ENCODE measurements at places on chromosomes 5 and 9. TPM values are rescaled to one million over a fixed set of nuclear protein-coding genes. Genes with fewer than 3 reads are reported as not detected.

The NR6A1 gene
- 9.9 TPM for total RNA-seq

DNA sequence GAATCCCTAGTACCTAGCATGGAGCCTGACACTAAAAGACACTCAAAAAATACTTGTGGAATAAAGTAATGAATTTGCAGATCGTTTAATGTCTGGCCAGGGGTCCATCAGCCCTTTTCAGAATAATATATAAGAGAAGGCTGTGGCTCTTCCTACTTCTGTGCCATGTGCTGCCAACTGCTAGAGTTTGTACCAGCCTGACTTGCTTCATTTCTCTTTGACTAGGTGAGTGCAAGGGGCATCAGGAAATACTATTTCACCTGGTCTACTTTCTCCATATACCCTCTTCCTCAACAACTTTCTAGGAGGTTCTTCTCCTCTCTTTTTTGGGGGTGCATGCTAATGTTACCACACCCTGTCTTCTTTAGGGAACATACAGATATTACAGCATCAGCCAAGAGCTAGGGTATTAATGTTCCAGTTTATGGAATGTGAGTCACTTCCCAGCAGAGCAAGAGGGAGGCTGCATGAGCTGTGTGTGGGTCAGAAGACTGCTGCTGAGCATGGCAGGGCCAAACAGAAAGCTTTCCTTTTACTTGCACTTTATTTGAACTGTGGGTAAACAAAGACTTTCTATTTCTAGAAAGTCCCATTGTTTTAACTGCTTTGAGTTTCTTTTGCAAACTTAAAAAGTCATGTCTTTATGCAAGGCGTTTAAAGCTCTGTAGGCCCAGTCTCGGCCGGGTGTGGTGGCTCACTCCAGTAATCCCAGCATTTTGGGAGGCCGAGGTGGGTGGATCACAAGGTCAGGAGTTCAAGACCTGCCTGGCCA, 158.9 kb downstream of the ADAMTSL1 start:
- no peak for DNase-seq

GRCh38 chr5:14512574-14512973, 69.0 kb upstream of the OTULINL start:
- DNase-seq: no peak

DNA sequence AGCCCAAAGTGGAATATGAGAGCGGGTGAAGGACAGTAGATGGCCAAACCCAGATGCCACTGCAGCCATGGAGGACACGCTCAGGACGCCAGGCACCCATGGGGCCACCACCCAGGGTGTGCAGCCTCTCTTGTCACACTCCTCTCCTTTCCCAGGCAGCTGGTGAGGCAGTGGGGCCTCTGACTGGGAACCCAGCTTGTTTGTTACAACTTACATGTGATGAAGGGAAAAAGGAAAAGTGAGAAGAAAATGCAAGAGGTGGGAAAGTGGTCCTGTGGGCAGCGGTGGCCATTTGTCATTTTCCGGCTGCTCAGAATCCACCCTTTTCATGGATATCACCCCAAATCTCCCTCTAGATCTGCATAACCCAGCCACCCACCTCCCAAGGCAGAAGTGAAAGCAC, 62.7 kb upstream of the UNC5A start:
- DNase-seq: no peak

GRCh38 chr9:70263421-70263820, 4.6 kb downstream of the SMC5 start:
- DNase-seq: no peak

- no peak for DNase-seq
These were observed 545.9 kb upstream of the PTPRD start for GRCh38 chr9:11158676-11159075.

Measured in HCT116 (cell line).